ENCODE measurements at places on chromosomes 2 and 18. TPM values are rescaled to one million over a fixed set of nuclear protein-coding genes. Genes with fewer than 3 reads are reported as not detected.

GRCh38 chr18:65631766-65632165, 119.0 kb upstream of the CDH7 start:
- H3K36me3 ChIP-seq, result no peaks in the 10 kb centered on the region
- no peak for DNase-seq
- no peaks in the 10 kb centered on the region for H3K4me1 ChIP-seq
- no peak overlapping the region for H3K4me3 ChIP-seq
- no peak overlapping the region for H3K27ac ChIP-seq

DNA sequence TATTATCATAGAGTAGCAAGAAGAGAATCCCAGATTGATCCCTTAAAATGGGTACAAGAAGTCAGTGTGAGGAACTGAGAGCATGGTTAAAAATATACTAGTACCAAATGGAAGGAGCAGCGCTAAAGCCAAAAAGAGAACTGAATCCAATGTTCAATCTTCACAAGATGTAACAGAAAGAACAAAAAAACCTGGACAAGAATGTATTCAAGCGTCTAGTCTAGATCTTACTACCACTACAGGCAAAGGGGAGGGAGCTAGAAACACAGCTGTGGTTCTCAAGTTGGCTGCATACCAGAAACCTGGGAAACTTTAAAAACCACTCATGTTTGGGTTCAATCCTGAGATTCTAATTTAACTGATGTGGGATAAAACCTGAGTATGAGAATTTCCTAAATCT, 57.5 kb downstream of the PIAS2 start:
- H3K27me3 ChIP-seq, result no peaks in the 10 kb centered on the region
- H3K4me1 ChIP-seq, result no peaks in the 10 kb centered on the region
- H3K27ac ChIP-seq, result no peak overlapping the region
- H3K36me3 ChIP-seq, result peaks cover 2% of the 10 kb centered on the region

The TMEM17 gene
- 0.69 TPM for total RNA-seq

DNA sequence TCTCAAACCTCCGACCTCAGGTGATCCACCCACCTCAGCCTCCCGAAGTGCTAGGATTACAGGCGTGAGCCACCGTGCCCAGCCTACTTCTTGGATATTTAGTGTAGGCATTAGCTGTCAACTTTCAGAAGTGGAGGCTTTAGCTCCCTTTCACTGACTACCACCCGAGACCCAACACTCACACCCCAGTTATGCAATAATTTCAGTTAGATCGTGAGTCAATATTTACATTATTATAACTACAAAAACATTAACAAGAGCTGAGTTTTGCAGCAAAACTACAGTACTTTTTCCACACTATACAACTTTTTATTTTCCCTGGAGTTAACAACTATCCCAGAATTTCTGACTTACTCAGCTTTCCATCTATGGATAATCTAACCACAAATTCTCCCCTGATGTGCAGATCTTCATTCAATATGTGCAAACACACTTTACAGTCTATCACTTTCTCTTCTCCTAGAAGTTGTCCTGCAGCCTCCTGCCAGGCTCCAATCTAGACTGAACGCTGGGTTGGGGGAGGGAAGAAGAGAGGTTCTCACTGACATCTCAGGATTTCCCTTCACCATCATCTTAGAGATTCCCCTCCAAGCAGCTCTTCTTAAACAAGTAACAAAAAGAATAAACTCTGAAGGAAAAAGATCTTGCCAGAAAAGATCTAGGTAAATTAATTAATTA, 10.1 kb downstream of the TBC1D8 start:
- H3K36me3 ChIP-seq, result no peaks in the 10 kb centered on the region
- no peaks in the 10 kb centered on the region for H3K27me3 ChIP-seq
- no peak overlapping the region for H3K4me3 ChIP-seq
- no peak for DNase-seq
- H3K4me1 ChIP-seq, result peaks cover 11% of the 10 kb centered on the region
- no peak overlapping the region for H3K27ac ChIP-seq

Data from H1 (cell line).